ENCODE measurements at places on chromosomes 6 and 20. TPM values are rescaled to one million over a fixed set of nuclear protein-coding genes. Genes with fewer than 3 reads are reported as not detected.

DNA sequence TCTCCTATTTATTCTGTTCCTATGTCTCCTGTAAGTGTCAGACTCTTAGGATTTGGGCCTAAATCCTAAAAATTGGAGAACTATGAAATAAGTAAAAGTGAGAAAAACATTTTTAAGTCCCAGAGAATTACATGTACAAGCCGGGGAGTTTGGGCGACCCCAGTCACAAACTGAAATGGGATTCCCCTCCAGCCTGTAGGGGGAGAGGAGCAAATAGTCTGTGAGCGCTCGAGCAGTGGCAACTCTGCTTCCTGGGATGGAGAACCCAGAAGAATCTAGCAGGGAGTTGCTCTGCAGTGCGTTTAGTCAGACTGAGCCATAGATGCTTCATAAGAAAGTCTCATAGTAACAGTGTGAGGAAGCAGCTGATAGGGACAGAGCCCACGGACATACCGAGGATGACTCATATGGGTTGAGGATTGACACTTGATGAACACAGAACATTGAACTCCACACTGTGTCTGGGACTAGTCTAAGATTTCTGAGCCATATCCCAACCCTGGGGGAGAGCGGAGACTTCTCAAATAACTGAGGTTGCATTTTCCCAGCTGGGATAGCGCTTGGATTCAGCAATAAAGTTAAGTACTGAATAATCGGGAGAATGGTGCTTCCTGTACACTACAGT is 437.2 kb downstream of the BCKDHB start:
- H3K36me3 ChIP-seq: no peaks in the 10 kb centered on the region
- no peak overlapping the region for H3K4me3 ChIP-seq
- no peak overlapping the region for H3K27ac ChIP-seq

GRCh38 chr6:13979284-13980171 is 54.8 kb downstream of the RNF182 start:
- no peaks in the 10 kb centered on the region for H3K27me3 ChIP-seq
- no peaks in the 10 kb centered on the region for H3K36me3 ChIP-seq
- DNase-seq: no peak
- no peak overlapping the region for H3K4me3 ChIP-seq

Gene HS3ST5
- total RNA-seq: not detected

GRCh38 chr6:51788121-51788520 is 299.3 kb downstream of the PKHD1 start:
- no peak for DNase-seq
- no peaks in the 10 kb centered on the region for H3K4me1 ChIP-seq
- H3K27ac ChIP-seq: no peak overlapping the region
- H3K4me3 ChIP-seq: no peak overlapping the region
- H3K36me3 ChIP-seq: no peaks in the 10 kb centered on the region

Gene EFCAB8
- not detected for total RNA-seq

- H3K4me3 ChIP-seq: no peak overlapping the region
- no peak overlapping the region for H3K27ac ChIP-seq
- no peaks in the 10 kb centered on the region for H3K4me1 ChIP-seq
- H3K27me3 ChIP-seq: no peaks in the 10 kb centered on the region
- H3K36me3 ChIP-seq: no peaks in the 10 kb centered on the region
Observed at GRCh38 chr6:38797391-38797790, 82.3 kb downstream of the DNAH8 start.

- no peak for DNase-seq
- H3K4me1 ChIP-seq: no peaks in the 10 kb centered on the region
- no peaks in the 10 kb centered on the region for H3K36me3 ChIP-seq
- H3K27ac ChIP-seq: no peak overlapping the region
- H3K4me3 ChIP-seq: no peak overlapping the region
Observed at GRCh38 chr6:124694139-124694705, 268.0 kb upstream of the RNF217 start.

GRCh38 chr20:6864740-6865139 is 97.3 kb downstream of the BMP2 start:
- H3K4me3 ChIP-seq: no peak overlapping the region
- DNase-seq: no peak
- H3K4me1 ChIP-seq: no peaks in the 10 kb centered on the region
- H3K36me3 ChIP-seq: no peaks in the 10 kb centered on the region

GRCh38 chr20:24698189-24698588 is 228.8 kb downstream of the SYNDIG1 start:
- no peaks in the 10 kb centered on the region for H3K36me3 ChIP-seq
- DNase-seq: peak; percentile 30
- H3K27me3 ChIP-seq: no peaks in the 10 kb centered on the region
- no peak overlapping the region for H3K4me3 ChIP-seq
- H3K27ac ChIP-seq: no peak overlapping the region

Gene LY6G6F
- total RNA-seq: not detected

Gene RHAG
- total RNA-seq: 2.0 TPM

DNA sequence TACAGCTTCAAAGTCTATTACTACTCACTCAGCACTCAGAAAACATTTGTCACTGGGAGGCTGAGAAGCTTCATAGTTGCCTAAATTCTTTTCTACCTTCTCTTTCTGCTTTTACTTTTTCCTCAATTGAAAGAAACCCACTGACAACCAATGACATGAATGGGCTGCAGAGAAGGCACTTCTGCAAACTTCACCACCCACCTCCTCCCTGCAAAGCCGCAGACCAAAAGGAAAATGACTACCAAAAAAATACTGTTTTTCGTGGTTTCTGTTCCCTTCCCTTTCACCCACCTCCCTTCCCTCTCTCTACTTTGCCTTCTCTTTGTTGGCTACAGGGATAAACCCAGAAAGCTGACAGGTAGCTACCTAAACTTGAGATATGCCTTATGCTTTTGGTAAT is 3.2 kb downstream of the GNAS-AS1 start:
- no peaks in the 10 kb centered on the region for H3K4me1 ChIP-seq
- no peaks in the 10 kb centered on the region for H3K36me3 ChIP-seq
- H3K27me3 ChIP-seq: no peaks in the 10 kb centered on the region
- no peak overlapping the region for H3K4me3 ChIP-seq

DNA sequence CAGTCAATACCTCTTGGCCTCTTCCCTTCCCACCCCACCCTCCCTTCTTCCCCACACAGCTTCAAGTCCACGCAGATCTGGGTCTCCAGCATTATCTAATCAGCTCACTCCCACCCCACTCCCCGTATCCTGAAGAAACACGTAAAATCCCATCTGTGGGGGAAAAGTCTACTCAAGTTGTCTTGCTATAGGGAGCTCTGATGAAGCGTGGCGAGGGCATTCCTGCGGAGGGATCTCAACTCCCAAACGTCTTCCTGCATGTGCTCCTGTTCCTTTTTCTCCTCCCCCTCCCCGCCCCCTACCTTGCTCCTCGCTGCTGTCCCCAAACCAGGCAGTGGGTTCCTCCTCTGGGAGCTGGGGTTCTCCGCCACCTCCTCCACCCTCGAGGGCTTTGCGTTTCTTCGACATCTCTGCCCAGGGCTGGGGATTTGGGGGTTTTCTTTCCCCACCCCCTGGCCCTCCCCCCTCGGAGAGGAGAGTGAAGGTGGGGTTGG is 181.8 kb downstream of the TBXT start:
- peak overlapping the region; percentile 42 for H3K4me3 ChIP-seq
- no peak overlapping the region for H3K27ac ChIP-seq
- no peaks in the 10 kb centered on the region for H3K36me3 ChIP-seq
- peaks cover 29% of the 10 kb centered on the region for H3K4me1 ChIP-seq
- H3K27me3 ChIP-seq: no peaks in the 10 kb centered on the region

DNA sequence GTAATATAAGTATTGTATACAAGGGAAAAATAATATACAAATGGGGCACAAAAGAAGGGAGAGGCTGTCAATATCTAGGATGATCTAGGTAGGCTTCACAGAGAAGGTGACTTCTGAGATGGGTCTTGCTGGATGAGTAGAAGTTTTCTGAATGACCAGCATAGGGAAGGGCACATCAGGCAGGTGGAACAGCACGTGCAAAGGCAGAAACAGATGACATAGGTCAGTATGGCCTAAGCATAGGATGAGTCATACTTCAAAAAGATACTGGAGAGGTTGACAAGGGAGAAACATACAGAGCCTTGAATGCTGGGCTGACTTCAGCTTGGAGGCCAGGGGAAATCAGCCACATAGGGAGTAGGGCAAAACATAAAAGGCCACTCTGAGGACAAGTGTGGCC is 31.9 kb upstream of the SIRPA start:
- H3K4me3 ChIP-seq: no peak overlapping the region
- no peak for DNase-seq
- no peaks in the 10 kb centered on the region for H3K4me1 ChIP-seq
- no peak overlapping the region for H3K27ac ChIP-seq
- H3K36me3 ChIP-seq: no peaks in the 10 kb centered on the region

Gene HCRTR2
- total RNA-seq: not detected

DNA sequence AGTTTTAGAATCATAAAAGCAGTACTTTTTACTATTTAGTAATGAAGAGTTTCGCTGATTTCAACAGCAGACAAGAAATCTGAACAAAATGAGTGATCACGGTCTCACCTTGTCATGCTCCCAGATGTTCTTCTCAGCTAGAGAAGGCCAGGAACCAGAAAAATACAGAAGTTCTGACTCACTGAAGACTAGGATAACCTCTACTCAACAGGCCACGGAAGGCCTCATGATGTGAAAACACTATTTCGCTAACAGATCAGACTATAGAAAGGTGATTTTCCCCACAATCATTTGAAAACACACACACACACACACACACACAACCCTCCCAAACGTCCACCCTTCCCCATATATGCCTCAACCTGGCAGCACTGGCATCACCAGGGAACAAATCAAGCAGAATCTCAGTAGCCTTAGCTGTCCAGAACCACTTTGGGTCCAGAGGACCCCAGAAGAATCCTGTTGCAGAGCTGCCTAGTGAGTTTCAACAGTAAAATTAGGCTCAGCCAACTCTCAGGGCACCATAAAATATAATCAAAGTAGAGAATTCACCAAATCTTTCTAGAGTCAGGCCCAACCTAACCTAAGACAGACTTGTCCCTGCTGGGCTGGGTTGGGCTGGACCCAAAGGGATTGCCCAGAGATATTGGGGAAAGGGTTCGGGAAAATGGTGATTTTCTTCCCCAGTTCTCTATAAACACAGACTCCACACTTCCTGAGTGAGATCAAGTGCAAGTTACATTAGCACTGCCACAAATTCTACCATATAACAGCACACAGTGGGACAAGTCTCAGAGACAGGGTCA is 7.9 kb downstream of the EXOC2 start:
- no peaks in the 10 kb centered on the region for H3K27me3 ChIP-seq
- H3K4me1 ChIP-seq: no peaks in the 10 kb centered on the region
- DNase-seq: no peak
- H3K36me3 ChIP-seq: peaks cover 5% of the 10 kb centered on the region
- H3K4me3 ChIP-seq: no peak overlapping the region

DNA sequence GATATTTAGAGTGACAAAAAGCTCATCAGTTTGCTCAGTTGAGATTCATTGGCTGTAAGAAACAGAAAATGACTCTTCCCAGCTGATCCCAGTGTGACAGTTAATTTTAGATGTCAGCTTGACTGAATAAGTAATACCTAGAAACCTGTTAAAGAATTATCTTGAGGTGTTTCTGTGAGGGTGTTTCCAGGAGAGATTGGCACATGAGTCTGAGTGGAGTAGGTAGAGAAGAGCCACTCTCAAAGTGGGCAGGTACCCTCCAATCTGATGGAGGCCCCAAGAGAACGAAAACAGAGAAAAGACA is 200.8 kb upstream of the BTBD3 start:
- no peaks in the 10 kb centered on the region for H3K36me3 ChIP-seq
- H3K4me3 ChIP-seq: no peak overlapping the region
- no peak for DNase-seq

- no peak overlapping the region for H3K27ac ChIP-seq
- no peak for DNase-seq
- no peak overlapping the region for H3K4me3 ChIP-seq
- H3K4me1 ChIP-seq: no peaks in the 10 kb centered on the region
- H3K27me3 ChIP-seq: no peaks in the 10 kb centered on the region
Observed at GRCh38 chr6:148146717-148147462, 195.7 kb upstream of the SASH1 start.

Gene SGK2
- not detected for total RNA-seq

- no peak overlapping the region for H3K4me3 ChIP-seq
- H3K27me3 ChIP-seq: no peaks in the 10 kb centered on the region
- H3K36me3 ChIP-seq: no peaks in the 10 kb centered on the region
Observed at GRCh38 chr6:34523441-34524206, 32.5 kb downstream of the SPDEF start.

Gene THBS2
- total RNA-seq: 24.5 TPM

Gene IP6K3
- 29.9 TPM for total RNA-seq

DNA sequence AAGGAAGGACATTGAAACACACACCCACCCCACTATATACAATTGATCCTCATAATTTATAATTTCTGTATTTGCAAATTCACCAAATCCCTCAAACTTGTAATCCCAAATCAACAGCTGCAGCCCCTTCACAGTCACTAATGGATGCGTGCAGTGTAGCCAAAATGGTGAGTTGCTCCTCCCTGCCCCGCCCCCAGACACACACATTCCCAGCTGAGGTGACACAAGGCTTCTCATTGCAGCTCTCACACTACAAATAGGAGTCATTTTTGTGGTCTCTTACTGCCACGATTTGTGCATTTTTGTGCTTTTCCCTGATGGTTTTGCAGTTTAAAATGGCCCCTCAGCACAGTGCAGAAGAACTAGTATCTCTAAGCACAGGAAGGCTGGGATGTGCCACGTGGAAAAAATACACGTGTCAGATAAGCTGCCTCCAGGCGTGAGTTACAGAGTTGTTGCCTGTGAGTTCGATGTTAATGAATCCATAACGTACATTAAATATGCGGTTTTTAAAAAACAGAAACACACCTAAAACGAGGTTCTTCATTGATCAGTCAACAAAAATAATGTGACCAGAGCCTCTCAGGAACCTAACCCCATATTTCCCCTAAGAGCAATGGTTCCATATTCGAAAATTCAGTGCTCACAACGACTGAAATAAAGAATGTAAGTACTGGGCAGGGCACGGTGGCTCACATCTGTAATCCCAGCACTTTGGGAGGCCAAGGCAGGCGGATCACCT is 8.2 kb downstream of the ATP9A start:
- H3K36me3 ChIP-seq: no peaks in the 10 kb centered on the region
- H3K4me3 ChIP-seq: no peak overlapping the region
- no peak for DNase-seq
- H3K27me3 ChIP-seq: no peaks in the 10 kb centered on the region

DNA sequence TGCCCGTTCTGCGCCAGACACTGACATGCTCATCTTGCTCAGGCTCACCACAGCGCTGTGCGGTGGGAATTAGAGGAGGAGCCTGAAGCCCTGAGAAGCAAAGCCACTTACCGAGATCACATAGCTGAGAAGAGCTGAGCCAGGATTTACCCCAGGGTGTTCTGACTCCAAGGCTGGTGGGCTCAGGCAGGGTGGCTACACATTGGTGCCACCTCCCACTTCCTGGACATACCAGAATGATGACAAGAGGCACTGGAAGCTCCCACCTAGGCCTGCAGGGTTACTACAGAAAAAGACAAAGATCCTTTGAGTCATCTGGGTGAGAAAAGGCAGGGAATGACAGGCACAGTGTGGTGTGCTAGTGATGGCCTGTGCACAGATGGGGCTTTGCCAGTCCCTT is 24.4 kb upstream of the FKBP1A start:
- DNase-seq: no peak
- H3K27ac ChIP-seq: no peak overlapping the region
- no peak overlapping the region for H3K4me3 ChIP-seq
- H3K4me1 ChIP-seq: no peaks in the 10 kb centered on the region
- H3K27me3 ChIP-seq: no peaks in the 10 kb centered on the region

Gene PRICKLE4
- total RNA-seq: 5.6 TPM

- H3K27ac ChIP-seq: no peak overlapping the region
- H3K4me1 ChIP-seq: peaks cover 10% of the 10 kb centered on the region
- no peak overlapping the region for H3K4me3 ChIP-seq
- H3K36me3 ChIP-seq: peaks cover 69% of the 10 kb centered on the region
- no peaks in the 10 kb centered on the region for H3K27me3 ChIP-seq
- DNase-seq: peak; percentile 72
Observed at GRCh38 chr20:35120012-35120701, 27.0 kb downstream of the EDEM2 start.

GRCh38 chr6:31180500-31180899 is 10.0 kb upstream of the POU5F1 start:
- H3K4me1 ChIP-seq: no peaks in the 10 kb centered on the region
- no peak for DNase-seq
- H3K27ac ChIP-seq: no peak overlapping the region
- H3K4me3 ChIP-seq: no peak overlapping the region
- no peaks in the 10 kb centered on the region for H3K27me3 ChIP-seq
- H3K36me3 ChIP-seq: no peaks in the 10 kb centered on the region
